ENCODE measurements at places on chromosomes 5 and 9.

GRCh38 chr9:135344523-135344901 lies 135.1 kb upstream of the PPP1R26 start:
- DNase-seq = no peak

DNA sequence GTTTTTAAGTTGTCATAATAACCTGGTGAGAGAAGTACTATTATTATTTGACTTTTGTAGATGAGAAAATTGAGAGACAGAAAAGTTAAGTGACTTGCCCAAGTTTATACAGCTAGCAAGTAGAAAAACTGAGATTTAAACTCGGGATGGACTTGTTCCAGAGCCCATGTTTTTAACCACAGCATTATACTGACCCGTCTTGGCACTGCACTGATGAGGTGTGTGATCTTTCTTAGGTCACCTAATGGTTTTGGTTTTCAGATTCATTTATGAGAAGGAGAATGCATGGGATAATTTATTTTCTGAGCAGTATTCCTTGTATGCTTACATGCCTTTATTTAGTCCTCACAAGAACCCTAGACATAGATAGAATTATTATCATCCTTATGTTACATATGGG lies 201.8 kb upstream of the CDKN2B start:
- no peak for DNase-seq

- no peak for DNase-seq
These were observed 28.1 kb upstream of the SPATA31E1 start for GRCh38 chr9:87854580-87854955.

DNA sequence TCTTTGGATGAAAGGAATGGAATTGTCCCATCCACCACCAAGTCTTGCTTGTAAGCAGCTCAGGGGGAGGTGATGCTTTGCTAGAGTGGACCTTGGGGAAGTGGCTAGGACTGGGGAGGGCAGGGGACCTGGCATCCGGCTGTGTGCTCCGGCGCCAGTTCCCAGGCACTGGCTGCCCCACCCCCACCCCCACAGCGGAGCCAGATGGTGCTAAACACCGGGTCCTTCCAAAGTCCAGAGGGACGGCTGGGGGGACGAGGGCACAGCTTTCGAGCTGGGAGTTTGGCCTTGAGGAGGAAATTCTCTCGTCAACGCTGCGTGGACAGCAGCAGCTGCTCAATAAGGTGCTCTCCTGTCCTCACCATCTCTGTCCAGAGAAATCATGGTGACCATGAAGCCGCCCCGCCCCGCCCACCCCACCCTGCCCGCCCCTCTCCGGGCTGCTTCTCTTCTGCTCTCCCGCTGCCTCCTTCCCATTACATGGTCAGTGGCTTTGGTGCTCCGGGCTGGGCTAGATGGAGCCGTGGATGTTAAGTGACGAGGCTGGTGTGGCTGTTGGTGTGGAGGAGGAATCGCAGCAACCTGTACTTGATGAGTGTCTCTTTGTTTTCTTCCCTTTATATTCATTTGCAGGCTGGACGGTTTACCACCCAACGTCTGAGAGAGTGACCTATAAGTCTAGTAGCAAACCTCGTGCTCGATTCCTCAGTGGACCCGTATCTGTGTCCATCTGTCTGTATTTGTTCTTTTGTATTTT lies 115.7 kb downstream of the WNK2 start:
- no peak for DNase-seq

DNA sequence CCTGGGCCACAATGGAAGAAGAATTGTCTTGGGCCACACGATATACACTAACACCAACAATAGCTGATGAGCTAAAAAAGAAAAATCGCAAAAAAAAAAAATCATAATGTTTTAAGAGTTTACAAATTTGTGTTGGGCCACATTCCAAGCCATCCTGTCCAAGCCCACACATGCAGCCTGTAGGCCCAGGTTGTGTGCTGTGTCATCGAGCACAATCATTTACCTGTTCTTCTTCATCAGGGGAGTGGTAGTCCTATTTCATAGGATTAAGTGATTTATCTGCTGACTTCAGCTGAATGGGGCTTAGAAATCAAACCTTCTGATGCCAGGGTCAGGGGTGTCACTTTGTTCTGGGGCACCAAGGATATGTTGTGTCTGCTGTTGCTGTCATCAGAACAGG lies 44.6 kb upstream of the ELL2 start:
- no peak for DNase-seq

- no peak for DNase-seq
These were observed 13.3 kb downstream of the UCK1 start for GRCh38 chr9:131517761-131518190.

DNA sequence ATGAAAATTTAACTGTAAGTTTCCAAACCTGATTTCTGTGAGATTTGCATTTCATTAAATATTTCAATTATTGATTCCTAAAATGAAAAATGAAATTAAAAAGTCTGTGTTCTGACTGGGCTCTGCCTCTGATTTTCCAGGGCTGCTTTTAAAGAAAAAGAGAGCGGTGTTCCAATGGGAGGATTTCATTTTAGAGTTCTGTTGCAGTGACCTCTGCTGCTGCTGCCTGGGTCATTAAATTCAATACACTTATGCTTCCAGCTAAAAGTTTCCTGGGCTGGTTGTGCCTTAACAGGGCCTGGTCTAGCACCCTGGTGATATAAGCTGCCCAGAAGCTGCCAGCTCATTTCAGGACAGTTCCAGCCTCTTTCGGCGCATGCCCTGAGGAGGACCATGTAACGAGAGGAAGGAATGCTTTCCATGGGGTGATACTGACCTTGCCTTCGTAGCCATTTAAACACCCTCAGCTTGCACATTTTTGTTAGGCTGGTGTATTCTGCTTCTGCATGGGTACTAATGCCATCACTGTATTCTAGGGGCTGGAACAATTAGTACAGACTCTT lies 93.3 kb downstream of the TMEM174 start:
- DNase-seq = no peak

DNA sequence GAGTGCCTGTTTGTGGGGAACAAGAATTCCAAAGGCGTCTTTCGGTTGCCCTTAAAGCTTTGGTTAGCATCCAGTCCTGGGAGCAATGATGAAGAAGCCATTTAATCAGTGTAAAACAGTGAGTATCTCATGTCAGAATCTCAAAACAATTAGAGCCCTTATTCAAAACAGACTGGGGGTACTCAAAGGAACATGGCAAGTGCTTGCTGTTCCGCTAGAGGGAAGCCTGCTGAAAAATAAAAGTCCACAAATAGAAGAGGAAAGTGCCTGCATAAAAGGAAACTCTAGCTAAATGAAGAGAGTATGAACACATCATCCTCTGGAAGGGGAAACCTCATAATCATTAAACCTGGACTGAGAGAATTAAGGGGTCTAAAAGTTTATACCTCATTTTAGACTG lies 26.4 kb downstream of the FBXL7 start:
- DNase-seq = no peak

DNA sequence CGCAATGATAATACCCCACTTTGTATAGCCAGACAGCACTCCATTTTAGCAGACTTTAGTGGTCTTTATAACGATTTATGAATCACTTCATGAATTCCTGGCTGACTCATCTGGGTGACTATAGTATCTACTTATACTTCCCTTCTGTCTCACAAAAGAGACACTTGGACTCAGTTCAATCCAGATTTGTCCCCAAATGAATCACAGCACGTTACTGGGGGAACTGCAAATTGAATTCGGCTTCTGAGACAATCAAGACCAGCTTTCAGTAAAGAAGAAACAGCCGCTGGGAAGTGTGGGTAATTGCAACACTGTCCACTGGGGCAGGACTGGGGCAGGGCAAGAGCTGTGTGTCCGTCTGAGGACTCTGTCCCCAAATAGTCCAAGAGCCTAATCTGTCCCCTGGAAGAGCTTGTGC lies 337.3 kb upstream of the RFX3 start:
- DNase-seq = no peak

- DNase-seq = no peak
These were observed 369.8 kb downstream of the CSNK1G3 start for GRCh38 chr5:123881759-123882244.

DNA sequence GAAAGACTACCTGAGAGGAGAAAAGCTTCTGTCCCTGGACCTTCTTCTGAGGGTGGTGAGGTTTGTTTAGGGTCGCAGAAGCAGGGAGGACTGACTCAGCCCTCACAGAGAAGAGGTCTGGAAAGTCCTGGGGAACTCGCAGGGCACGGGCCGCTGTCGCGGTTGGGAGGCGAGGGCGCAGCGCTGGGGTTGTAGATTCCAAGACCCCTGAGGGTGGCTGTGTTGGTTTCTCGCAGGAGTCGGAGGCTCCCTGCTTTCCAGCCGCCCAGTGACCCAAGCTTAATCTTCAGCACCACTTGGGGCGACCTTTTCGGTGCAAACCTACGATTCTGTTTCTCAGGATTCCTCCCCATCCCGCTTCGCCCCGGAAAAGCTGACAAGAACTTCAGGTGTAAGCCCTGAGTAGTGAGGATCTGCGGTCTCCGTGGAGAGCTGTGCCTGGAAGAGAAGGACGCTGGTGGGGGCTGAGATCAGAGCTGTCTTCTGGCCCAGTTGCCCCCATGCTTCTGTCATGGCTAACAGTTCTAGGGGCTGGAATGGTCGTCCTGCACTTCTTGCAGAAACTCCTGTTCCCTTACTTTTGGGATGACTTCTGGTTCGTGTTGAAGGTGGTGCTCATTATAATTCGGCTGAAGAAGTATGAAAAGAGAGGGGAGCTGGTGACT lies 482 bp downstream of the SLC27A6 start:
- DNase-seq = no peak

GRCh38 chr9:91291866-91292265 lies 69.9 kb downstream of the AUH start:
- DNase-seq = no peak

- DNase-seq = no peak
These were observed 2.2 kb downstream of the GABRB2 start for GRCh38 chr5:161544350-161544765.

DNA sequence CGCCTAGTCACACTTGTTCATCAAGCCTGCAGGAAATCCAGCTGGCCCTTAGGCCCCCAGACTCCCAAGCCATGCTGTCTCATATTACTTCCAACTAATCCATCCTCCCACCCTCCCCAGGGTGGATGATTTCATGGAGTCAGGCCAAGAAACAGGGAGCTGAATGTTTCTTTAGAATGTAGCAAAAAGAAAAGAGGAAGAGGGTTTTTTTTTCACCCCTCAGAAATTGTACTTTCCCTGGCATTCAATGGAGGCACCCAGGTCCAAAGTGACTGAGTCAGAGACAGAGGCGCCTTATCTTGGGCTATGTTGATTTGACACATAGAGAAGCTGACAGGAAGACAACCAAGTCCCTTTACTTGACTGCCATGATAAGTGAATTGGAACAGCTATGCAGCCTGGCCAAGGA lies 260.2 kb upstream of the NR4A3 start:
- no peak for DNase-seq
